ENCODE measurements at places on chromosomes 11 and 22.

DNA sequence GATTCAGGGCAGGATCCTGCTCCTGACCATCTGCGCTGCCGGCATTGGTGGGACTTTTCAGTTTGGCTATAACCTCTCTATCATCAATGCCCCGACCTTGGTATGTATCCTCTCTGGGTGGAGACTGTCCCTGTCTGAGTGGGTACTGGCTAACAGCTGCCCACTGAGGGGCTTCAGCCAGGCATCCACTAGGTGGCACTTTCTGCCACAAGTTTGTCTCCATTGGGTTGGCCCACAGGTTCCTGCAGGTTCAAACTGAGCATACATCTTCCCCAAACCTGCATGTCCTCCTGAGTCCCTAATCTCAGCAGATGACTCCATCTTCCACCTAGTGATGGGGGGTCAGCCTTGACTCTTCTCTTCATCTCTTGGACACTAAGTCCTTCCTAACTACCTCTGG, 4.4 kb downstream of the SLC2A11 start:
- H3K36me3 ChIP-seq, result peaks cover 28% of the 10 kb centered on the region
- DNase-seq, result no peak
- no peaks in the 10 kb centered on the region for H3K27me3 ChIP-seq
- H3K27ac ChIP-seq, result no peak overlapping the region
- peaks cover 5% of the 10 kb centered on the region for H3K4me1 ChIP-seq

DNA sequence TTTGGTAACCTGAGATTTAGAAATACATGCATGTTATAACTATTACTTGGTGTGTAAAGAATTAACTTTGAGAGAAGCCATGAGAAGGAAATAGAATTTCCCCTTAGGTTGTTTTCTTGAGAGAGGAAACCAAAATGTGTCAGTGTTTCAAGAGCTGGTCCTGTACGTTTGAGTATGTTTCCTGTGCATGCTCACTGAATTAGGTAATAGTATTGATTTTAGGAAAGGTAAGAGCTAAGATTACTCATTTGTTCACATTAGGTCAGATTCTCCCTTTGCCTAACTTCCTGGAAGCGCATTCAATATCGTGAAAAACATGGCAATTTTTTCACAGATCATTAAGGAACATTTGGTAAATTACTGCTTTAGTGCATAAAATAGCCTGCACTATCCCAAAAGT, 49.3 kb upstream of the RDX start:
- no peak overlapping the region for H3K27ac ChIP-seq
- H3K36me3 ChIP-seq, result no peaks in the 10 kb centered on the region
- DNase-seq, result no peak
- H3K4me3 ChIP-seq, result no peak overlapping the region
- no peaks in the 10 kb centered on the region for H3K4me1 ChIP-seq

DNA sequence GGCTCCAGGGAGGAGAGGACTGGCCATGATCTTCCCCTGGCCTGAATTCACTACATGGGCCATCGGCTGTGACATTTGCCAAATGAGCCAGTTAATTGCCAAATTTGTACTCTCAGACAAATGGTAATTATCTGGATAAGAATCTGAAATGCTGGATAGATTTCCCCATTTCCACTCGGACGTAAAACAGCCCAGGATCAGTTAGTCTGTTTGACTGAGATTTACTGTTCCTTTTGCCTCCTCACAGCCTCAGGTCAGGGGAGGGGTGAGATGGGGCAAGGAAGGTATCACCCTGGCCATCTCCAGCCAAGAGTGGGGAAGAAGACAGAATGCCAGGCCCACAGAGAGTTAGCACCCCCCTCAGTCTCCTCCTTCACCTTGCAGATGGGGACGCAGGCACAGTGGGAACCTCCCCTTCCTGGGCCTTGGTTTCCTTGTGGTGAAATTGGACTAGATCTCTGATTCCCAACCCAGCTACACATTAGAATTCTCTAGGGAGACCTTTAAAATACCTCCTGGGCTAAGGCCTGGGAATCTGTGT, 5.2 kb downstream of the TRIM29 start:
- H3K4me1 ChIP-seq, result peaks cover 20% of the 10 kb centered on the region
- no peak for DNase-seq
- no peak overlapping the region for H3K4me3 ChIP-seq
- H3K36me3 ChIP-seq, result no peaks in the 10 kb centered on the region
- no peaks in the 10 kb centered on the region for H3K27me3 ChIP-seq

DNA sequence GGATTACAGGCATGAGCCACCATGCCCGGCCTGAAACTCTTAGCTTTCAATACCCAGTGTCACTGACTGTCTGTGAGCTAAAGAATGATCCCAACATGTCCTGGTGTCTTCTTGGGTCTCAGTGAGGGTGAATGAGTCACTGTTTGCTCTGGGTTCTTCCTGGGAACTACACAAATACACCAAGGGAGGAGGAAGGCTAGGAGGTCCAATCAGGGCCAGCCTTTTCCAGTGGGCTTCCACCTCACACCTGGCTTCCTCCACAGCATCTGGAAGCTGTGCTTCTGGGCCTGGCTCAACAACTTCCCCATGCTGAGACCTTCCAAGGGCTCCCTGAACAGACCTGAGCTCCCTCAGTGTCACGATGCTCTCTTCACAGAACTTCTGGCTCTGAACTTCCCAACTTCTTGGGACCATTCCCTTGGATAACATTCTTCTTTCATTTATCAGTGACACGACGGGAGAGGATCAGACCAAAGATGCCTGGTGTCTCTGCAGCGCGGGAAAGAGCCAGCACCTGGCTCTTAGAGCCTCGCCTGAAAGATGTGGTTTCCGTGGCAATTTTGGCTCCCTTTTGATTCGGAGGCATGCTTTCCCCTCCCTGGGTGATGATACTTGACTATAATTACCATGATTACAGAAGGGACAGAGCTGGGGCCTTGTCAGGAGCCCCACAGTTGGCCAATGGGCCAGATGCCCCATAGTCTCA, 22.3 kb upstream of the CHRM4 start:
- no peaks in the 10 kb centered on the region for H3K4me1 ChIP-seq
- no peak overlapping the region for H3K27ac ChIP-seq
- peaks cover 64% of the 10 kb centered on the region for H3K36me3 ChIP-seq
- H3K4me3 ChIP-seq, result no peak overlapping the region
- no peak for DNase-seq
- no peaks in the 10 kb centered on the region for H3K27me3 ChIP-seq

- H3K4me3 ChIP-seq, result peak overlapping the region; percentile 95
- no peak for DNase-seq
- no peaks in the 10 kb centered on the region for H3K4me1 ChIP-seq
- no peaks in the 10 kb centered on the region for H3K27me3 ChIP-seq
Observed at GRCh38 chr11:12110714-12111548, 541 bp downstream of the MICAL2 start.
